ENCODE measurements at places on chromosomes 5 and 9.

DNA sequence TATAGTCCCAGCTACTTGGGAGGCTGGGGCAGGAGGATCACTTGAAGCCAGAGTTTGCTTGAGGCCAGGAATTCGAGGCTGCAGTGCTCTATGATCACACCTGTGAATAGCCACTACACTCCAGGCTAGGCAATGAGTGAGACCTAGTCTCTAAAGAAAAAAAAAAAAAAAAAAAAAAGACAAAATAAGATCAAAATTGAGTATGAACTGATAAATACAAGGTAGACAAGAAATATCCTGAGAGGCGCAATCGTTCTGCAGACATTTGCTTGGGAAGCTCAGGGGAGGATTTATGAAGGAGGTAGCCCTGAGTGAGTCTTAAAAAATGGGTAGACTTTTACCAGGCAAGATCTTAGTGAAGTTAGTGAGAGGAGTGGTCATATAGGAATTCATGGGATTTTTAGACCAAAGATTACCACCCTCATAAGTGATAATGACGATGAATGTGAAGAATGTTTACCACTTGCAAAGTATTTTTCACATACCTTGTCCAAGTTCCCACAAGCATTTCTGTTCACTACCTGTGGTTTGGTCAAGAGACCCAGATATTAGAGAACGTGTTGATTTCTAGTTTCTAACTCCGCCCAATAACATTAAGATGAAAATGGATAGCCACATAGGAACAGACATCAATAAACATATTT is 4.4 kb downstream of the PDCD1LG2 start:
- DNase-seq = no peak

GRCh38 chr9:5684101-5684500 is 55.2 kb downstream of the RIC1 start:
- no peak for DNase-seq

DNA sequence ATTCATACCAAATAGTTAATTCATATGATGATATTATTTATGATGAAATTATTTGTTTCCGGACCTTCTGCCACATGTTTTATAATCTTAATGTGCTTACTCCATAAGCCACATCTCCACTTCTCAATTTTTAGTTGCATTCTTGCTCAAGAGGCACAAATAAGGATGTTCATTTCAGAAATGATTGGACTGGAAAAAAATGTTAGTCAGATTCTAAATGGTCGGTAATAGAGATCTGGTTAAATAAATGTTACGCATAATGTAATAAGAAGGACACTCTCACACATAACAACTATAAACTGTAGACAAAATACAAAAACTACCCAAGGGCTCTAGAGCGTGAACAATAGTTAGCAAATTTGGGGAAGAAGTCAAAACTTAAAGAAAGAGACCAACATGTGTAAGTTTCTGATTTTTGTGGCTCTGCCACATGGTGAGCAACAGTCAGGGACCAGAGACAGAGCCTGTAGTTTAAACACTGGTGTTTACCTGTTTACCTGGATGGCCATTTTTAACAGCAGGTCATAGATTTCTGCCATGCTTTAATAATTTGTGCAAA is 554.3 kb upstream of the CLINT1 start:
- DNase-seq = no peak

DNA sequence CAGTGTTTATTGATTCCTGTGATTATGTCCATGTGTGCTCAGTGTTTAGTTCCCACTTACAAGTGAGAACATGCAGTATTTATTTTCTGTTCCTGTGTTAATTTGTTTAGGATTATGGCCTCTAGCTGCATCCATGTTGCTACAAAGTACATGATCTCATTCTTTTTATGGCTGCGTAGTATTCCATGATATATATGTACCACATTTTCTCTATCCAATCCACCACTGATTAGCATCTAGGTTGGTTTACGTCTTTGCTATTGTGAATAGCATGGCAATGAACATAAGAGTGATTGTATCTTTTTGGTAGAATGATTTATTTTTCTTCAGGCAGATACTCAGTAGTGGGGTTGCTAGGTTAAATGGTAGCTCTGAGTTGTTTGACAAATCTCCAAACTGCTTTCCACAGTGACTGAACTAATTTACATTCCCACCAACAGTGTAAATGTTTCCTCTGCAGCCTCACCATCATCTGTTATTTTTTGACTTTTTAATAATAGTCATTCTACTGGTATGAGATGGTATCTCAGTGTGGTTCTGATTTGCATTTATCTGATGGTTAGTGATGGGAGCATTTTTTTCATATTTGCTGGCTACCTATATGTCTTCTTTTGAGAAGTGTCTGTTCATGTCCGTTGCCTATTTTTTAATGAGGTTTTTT is 47.5 kb upstream of the ELL2 start:
- no peak for DNase-seq

DNA sequence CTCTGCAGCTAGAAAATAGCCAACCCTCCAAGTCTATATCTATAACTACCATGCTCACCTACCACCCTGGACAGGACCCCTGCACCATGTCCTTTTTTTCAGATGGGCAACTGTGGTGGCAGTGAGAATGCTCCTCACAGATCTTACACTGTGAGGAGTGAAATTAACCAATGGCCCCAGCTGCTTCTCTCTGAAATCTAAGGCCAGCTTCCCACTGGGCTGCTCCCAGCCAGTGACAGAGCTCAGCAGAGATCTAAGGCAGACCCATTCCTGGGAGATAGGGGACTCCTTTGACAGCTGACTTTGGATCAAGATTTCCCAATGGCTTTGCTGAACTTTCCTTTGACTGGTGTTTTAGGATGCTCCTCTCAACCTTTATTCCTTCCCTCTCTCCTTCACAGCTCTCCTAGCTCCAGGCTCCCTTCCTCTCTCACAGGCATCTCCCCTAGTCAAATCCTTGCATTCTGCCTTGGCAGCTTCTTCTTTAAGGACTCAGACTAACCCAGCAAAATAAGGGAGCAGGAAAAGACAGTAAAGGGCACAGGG is 1.6 kb upstream of the ARAP3 start:
- no peak for DNase-seq

DNA sequence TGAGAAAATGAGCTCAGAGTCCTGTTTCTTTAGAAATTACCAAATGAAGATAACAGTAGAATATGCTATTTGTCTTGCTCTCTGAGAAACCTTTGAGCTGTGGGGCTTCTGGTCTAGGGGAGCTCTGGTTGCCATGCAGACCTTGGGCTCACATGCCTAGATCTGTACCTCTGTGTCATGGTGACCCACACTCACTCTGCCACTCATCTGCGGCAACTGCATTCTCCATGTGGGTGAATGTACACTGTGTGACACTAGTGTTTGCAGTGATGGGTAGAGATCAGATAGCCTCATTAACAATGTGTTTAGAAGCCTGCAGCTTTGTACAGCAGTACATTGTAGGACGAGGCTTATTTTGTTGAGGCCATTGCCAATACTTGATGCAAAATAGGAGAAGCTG is 521.2 kb downstream of the CHSY3 start:
- no peak for DNase-seq

- DNase-seq = no peak
These were observed 1371.0 kb upstream of the DMAC1 start for GRCh38 chr9:9170439-9171134.

GRCh38 chr9:97660340-97660739 is 26.7 kb downstream of the NCBP1 start:
- no peak for DNase-seq

GRCh38 chr5:156019571-156020180 is 307.3 kb upstream of the SGCD start:
- DNase-seq = no peak

DNA sequence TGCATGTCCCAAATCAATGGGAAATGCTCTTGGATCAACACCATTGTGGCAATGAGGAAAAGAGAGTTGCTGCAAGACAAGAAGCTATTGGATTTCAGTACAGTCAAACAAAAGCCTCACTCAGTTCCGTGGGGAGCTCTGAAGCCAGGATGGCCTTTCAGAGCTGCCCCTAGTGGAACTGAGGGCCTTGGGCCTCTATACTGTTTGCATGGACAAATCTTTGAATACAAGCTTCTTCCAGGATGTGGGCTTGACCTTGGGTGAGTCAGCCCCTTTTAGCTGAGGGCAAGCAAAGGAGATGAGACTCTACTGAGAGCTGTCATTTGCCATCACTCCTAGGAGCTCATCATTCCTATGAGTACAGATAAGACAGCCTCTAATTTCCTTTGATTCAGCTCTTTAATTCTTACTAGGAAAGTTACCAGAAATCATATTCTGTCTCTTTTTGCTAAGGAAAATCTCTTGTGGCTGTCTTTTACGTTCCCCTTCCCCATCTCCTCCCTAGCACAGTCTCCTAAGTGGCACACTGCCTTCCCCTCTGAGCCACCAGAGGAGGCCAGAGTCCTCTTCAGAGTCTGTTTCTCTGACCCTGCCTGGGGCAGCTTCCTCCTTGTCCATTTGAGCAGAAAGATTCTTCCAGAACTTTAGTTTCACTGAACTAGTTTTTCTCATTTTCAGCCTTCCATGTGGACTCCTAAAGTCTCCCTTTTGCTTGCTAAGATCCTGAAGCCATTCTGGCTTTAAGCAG is 168.8 kb upstream of the POC5 start:
- DNase-seq = no peak

DNA sequence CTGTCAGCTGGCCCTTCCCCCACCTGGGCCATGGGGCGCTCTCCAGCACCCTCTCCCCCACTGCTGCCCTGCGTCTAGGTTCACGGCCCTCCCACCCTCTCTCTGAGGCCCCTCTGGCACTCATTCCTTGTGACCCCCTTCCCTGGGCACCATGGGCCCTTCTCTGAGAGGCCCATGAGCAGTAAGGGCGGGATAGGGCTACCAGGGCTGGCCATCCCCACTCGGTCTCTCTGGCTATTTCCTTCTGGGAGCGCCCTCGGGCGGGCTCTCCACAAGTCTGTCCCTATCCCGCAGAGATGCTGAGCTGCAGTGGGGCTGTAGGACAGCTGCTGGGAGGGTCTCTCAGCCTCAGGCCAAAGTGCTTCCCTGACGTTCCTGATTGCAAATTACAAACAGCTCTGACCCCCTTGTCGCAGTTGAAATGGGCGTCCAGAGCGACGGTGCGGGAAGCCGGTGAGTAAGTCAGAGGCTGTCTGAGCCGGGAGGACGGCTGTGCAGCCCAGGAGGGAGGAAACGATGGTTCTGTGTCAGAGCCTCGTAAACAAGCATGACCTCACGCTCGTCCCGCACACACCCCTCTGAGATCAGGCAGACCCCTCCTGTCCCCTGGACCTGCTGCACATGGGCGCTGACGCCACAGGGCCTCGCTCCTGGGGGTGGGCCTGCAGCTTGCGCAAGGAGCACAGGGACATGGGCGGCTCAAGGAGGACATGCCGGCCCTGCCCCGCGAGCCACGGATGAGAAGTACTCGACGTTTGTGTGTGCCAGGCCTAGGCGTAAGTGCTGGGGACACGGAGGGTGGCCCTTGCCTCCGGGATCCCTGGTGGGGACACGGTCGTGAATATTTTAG is 36.3 kb upstream of the GFPT2 start:
- DNase-seq = peak; percentile 11

DNA sequence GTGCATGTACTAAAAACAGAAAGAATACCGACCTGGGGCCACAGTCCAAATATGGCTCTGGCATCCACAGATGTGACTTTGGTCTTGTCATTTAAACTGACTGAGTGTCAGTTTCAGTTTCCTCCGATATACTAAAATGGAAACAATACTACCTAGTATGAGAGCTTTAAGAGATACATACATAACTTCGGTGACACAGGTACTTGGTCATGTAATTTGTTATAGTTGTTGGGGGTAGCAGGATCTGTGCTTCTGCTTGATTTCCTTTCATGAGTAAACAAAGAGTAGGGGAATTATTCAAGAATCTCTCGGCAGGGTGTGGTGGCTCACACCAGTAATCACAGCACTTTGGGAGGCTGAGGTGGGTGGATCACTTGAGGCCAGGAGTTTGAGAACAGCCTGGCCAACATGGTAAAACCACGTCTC is 32.1 kb downstream of the MTMR12 start:
- DNase-seq = no peak

DNA sequence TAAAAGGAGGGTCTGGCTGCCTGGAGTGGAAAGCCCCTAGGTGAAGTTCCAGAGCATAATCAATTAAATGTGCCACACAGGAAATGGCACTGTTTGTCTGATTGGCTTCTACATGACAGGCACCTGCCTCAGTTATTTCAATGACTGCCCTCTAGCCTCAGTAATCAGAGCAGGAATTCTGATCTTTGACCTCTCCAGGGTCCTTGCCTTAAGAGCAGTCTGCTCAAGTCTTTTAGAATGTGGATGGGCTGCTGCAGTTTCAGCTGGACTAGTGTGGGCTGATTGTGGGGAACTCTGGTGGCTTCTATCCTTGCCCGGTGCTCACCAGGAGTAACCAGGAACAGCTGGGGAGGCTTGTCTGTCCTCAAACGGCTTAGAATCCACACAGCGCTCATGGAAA is 98.9 kb downstream of the LIX1 start:
- DNase-seq = no peak

DNA sequence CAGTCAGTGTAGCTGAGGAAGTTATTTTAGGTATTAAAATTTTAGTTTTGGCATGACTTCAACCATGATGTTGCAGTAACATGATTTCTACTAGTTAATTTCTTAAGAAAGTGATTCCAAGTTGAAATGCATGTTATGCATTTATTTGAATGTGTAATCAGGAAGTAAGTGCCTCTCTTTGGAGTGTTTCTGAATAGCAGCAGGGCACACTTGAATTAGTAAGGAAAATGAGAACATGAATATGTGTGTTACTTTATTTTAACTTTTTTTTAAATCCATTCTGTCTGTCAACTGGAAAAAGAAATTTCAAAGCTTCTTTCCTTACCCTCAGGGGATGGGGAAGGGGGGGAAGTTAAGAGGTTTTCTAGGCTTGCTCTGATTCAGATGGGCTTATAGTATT is 40.4 kb downstream of the CTNNA1 start:
- DNase-seq = peak; percentile 41

GRCh38 chr9:132026932-132027585 is 52.6 kb downstream of the MED27 start:
- DNase-seq = peak; percentile 36

DNA sequence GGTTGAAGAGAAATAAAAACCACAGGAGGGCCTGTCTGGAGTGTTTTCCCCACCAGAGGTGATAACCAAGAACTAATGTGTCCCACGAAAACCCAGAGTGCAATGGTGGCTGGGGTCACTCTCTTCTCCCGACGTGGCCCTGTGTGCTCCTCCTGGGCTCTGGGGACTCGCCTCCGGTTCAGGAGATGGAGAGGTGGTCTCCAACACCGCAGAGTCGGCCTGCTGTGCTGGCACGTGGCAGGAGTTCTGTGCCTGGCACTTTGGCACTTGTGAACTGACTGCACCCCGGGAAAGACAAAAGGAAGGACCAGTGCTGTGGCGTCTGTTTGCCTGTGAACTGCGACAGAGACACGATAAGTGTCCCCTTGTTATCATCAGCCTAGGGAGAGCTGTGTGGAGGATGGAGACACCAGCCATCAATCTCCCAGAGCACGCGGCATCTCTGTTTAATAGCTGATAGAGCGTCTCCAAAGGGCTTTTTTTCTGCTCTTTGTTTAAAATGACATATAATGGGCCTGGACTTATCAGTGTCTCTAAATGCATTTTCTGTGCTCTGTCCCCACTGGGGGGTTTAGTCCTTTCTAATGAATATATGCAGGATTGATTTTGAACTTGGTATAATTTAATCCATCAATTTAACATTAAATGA is 98.3 kb downstream of the MRPL36 start:
- DNase-seq = no peak

GRCh38 chr9:34520096-34520495 is 2.7 kb downstream of the ENHO start:
- no peak for DNase-seq

GRCh38 chr9:98791608-98792490 is 4.5 kb downstream of the ANKS6 start:
- DNase-seq = no peak

Measured in cardiac fibroblast (primary cell).